ENCODE measurements at places on chromosomes 5 and 9.

DNA sequence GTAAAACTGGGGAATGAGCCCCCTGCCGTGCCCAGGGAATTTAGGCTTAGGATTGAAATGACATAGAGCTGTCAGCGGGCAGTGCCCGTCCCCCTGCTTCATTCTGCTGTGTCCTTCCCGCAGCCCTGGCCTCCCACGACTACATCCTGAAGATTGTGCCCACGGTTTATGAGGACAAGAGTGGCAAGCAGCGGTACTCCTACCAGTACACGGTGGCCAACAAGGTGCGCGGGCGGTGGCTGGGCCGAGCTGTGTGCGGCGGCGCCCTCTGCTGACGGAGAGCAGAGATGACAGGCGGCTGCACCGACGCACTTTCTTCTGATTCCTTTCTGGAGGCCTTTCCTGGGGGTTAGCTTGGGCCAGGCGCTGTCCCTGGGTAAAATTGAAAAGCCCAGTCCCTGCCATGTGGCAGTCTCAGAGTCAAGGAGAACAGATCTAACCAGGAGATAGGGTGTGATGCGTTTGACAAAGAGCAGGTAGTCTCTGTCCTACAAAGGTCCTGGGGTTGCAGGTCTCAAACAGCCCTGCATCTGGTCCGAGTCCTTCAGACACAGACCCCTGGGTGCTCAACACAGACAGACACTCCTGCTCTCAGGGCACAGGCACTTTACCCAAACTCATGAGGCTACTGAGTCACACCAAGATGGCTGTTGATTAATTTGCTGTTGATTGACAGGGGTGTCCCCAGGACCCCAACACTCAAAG lies 26.8 kb upstream of the RPL26L1 start:
- DNase-seq = peak; percentile 92

DNA sequence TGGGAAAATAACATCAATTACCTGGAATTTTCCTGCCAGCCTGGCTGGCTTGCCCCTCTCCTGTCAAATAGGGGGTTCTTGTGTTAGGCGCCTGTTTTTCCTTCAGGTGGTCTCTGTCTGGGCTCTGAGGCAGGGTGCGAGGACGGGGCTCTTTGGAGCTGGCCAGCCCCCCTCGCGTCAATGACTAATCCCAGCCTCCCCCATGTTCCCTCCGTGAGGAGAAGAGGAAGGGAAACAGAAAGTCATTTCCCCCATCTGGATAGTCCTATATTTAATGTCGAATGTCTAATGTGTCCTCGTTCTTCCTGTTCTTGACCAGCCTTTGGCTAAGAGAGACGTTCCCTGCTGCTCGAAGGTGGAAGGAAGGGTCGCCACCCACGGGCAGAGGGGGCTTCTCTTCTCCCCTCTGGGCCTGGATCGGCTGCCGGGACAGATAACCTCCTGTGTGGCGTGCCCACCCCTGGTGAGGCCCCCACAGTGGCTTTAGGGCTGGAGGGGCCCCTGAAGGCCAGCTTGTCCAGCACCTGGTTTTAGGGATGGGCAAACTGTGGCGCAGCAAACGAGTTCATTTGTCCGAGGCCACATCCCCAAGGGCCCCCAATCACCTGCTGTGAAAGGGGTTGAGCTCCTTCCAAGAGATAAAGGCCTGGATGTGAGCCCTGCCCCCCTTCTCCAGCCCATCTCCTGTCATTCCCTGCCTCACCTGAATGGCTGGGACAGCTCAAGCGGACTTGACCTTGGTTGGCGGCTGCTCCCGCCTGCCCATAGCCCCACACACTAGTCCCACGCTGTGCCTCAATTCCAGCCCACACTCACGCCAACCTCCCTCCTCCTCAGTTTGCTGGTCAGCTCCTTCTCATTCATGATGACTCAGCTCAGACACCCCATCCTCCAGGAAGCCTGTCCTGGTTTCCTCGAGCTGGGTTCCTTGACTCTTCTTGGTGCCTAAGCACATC lies 35.9 kb upstream of the UNC5A start:
- DNase-seq = no peak

DNA sequence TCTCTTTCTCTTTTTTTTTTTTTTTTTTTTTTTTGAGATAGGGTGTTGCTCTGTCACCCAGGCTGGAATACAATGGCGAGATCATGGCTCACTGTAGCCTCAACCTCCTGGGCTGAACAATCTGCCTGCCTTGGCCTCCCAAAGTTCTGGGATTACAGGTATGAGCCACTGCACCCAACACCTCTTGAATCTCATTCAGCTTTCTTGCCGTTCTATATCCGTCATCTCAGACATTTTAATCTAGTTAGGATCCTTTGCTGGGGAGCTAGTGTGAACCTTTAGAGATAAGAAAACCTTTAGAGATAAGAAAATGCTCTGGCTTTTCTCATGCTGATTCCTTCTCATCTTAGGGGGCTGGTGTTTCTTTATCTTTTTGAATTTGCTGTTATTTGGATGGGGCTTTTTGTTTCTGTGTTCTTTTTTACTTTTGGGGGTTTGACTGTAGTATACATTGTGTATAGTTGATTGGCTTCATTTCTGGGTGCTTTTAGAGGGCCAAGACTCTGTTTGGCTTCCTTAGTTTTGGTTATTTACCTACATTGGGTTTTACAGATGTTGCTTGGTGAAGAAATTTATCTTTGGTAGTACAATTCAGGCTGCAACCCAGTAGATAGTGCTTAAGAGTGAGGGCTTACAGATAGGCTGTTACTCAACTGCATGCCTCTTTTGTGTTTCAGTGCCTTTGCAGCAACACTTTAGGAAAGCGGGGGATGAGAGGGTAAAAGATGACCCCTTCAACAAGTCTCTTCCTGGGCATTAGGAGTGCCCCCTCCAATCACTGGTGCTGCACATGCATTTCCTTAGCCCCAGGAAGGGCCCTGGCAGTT lies 41.9 kb upstream of the SLC36A1 start:
- no peak for DNase-seq

- no peak for DNase-seq
These were observed 46.5 kb downstream of the PSMB7 start for GRCh38 chr9:124368692-124369091.

DNA sequence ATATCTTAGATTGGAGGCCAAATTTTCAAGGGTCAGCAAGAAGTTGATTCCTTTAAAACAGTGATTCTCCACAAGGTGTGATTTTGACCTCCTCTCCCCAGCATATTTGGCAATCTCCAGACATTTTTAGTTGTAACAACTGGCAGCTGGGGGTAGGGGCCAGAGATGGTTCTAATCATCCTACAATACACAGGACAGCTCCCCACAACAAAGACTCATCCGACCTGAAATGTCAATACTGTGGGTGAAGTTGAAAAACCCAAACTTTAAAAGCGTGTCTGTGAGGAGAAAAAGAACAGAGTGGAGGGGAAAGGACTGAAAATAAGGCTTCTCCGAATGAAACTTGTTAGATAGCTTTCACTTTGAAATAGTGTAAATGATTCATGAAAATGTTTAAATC lies 10.0 kb upstream of the STRBP start:
- DNase-seq = no peak

DNA sequence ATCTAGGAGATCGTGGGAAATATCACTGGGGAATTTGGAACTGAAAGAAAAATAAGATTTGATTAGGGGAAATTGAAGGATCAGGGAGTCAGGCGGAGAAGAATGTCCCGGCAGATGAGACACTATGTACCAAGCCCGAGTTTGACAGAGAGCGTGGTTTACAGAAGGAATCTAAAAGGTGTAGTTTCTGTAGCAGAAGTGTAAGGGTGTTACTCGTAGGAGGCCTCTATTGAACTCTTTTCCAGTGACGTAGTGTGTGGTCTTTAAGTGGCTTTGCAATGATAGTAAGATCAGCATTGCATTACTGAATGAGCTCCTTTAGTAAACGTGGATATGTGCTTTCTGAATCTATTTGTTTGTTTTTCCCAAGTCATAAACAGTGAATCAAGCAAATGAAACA lies 59.3 kb upstream of the CDKN2B start:
- no peak for DNase-seq

- no peak for DNase-seq
These were observed 15.8 kb upstream of the FCN2 start for GRCh38 chr9:134864821-134865190.

DNA sequence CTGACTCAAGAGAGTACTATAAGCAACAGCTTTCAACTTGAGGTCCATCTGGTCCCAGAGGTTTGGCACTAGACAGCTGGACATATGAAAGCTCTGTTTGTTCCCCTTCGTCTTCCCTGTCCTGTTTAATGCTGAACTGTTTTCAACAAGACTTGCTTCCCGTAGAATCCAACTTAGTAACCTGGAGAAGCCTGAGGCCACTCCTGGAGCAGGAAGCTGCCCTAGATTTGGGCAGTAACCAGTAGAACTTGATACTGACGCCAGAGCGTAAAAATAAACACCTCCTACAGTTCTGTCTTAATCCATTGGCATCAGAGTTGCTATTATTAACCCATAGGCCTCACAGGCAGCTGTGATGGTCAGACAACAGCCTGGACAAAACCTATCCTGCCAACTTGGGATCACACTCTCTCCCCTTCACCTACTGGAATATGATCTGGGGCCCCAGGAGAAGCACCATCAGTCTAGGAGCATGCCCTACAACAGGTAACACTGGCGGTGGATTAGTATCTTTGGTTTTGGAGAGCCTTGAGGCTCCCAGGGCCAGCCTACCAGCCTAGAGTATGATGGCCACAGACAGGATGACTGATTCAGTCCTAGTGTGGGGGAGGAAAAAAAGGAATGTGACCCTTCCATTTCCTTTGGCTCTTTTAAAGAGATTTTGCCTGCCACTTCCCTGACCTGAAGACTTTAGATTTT lies 29.2 kb downstream of the RUSC2 start:
- DNase-seq = peak; percentile 48

DNA sequence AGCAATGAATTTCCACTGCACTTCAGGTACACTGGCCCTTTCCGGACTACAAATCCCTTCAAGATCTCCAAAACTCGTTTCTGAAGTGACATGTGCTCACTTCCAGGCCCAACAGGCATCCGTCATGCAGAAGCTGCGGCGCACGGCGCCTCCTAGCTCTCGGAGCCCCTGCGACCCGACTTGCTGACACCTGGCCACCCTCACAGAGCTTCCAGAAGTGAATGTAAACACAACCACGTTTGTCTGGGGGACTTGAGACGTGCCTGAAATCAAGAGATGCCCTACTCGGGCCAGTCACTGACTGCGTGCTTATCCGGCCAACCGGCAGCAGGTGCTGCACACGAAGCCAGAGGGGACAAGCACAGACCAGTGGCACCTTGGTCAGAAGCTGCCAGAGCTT lies 4.9 kb upstream of the LHX3 start:
- DNase-seq = no peak

DNA sequence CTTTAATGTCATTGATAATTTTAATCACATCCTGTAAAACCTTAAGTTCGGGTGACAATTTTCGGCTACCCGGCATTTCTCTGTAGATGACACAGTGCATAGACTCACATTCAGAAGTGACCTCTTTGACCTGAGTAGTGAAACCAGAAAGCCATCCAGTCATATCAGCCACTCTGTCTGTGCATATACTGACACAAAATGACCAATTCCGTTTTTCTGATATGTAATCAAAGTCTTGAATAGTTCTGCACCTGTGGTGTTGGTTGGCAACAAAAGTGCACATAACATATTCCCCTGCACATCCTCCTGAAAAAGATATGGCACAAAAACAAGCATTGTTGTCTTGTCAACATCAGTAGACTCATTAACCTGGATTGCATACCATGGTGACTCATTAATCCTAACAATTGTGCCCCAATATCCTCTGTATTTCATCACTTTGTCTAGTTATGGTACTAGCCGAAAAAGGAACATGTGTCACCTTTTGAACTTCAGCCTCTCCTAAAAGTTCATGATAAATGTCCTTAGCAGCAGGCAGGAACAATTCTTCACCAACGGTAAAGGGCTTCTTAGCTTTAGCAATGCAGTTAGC lies 4.6 kb upstream of the HNRNPA0 start:
- no peak for DNase-seq

DNA sequence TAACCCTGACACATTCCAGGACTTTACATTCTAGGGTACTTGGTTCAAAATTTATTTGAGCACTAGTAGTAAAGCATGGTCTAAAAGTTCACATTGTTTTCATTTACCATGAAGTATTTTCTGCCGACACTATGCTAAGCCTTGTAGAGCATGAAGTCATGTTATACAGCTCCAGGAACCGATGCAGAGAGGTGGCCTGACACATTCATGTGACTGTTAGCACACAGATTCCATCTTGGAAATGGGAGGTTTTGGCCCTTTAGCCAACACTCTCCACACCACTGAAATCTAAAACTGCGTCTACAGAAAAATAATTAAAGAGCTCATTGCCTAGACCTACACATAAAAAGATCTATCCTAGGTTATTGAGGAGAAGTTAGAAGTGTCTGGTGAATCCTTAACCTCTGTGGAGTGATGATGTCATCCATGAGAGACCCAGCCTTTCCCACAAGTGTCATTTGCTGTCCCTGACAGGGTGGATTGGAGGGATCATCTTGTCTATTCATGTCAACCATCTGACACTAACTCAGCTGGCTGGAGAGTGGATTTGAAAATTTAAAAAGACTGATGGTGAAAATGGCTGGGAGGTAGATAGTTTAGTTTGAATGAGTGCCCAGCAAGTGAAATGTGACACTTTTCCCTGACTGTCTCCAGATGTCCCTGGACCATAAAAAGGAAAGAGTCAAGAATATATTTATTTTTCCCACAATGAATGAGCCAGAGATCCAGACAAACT lies 1.3 kb downstream of the RANBP3L start:
- DNase-seq = no peak

- no peak for DNase-seq
These were observed 52.1 kb downstream of the PALM2AKAP2 start for GRCh38 chr9:109831998-109832658.

- DNase-seq = no peak
These were observed 191.4 kb downstream of the DCP2 start for GRCh38 chr5:113167985-113168384.

DNA sequence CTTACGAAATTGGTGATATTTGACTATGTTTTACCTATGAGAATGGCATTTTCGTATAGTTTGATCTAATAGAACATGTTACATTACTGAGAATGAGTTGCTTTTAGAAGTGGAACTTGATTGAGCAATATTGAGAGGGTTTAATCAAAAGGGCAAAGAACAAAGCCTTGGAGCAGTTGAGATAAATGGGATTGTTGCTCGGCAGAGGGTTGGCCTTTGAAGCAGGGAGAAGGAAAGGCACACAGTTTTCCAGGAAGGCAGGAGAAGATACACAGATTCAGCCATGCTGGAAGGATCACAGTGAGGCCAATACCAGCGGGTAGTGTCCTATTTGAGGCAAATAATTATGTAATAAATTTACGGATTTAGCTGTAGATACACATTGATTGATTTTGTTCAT lies 19.5 kb downstream of the MAN2A1 start:
- DNase-seq = no peak

GRCh38 chr5:117357886-117358285 lies 783.3 kb upstream of the SEMA6A start:
- peak; percentile 12 for DNase-seq

GRCh38 chr5:174287761-174288160 lies 242.3 kb downstream of the NSG2 start:
- DNase-seq = no peak

GRCh38 chr9:33661176-33661575 lies 134.2 kb upstream of the PRSS3 start:
- DNase-seq = no peak

All from astrocyte of the hippocampus (primary cell).